ENCODE measurements at places on chromosomes 3 and 15.

GRCh38 chr15:77901921-77902750 is 175.4 kb downstream of the TBC1D2B start:
- no peak for DNase-seq

- DNase-seq: no peak
Observed at GRCh38 chr3:71128961-71129360, 454.6 kb downstream of the FOXP1 start.

- DNase-seq: no peak
Observed at GRCh38 chr3:60652829-60653228, 598.4 kb downstream of the FHIT start.

DNA sequence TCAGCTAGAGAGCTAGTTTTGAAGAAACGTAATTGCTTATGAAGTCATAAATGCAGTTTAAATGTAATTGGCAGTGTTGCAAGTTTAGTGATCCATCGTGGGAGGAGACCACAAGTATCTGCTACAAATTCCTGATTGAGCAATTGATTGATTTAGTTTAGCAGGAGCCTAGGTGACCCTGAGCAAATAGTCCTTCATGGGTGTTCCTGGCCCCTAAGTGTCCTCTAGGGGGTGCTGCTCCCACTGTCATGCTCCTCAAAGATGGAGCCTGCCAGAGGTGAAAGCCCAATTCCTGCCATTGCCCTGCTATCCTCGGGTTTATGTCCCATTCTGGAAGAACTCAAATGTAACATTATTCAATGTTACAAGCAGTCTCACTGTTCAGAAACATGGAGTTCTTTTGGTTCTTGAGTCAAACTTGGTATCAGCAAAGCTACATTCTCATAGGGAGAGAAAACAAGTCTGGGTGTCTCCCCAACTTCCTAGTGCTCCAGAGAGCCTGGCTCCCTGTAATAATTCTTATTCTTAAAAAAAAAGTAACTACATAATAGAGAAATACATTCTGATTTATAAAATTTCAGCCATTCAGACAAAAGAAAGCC is 29.8 kb upstream of the SENP5 start:
- peak; percentile 18 for DNase-seq

DNA sequence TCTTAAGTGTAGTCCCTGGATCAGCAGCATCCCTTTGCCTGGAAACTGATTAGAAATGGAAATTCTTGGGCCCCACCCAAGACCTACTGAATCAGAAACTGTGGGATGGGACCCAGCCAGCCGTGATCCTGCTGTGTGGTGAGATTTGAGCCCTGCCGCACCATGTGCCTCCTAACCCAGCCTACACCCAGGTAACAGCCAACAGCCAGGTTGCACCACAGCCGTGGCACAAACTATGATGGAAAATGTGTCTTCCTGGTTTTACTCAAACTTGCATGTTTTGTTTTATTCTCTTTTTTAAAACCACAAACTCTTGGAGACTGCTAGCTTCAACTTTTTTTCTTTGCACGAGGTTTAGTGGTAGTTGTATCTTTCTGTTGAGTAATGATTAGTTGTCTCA is 2.6 kb downstream of the LIMD1 start:
- no peak for DNase-seq

DNA sequence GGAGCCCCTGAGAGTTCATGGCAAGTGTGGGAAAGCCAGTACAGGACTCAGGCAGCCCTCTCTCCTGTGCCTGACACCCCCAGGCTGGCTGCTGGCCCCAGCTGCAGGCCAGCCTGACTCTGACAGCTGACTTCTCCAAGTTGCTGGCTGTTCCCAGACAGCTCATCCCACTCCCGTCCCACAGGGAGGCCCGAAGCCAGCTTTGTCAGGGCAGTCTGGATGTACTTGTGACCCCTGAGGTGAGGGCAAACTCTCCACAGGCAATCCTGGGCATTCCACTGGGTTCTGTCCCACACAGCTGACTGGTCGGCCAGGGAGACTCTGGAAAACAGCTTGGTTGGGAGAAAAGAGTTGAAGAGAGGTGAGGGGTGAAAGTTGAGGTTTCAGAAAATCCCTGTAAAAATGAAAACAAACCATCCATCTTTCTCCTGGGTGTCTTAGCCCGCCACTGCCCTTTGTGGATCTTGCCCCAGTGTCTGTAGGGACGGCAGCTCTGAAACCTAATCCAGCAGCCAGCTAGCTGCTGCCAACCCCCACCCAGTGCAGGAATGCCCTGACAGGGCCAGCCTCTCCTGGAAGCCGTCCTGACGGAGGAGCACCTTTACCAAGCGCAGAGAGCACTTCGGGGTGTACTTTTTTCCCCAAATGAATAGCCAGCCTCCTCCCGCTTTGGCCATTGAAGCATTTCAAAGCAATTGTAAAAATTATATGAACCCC is 87.9 kb downstream of the DNAJB8 start:
- DNase-seq: no peak

DNA sequence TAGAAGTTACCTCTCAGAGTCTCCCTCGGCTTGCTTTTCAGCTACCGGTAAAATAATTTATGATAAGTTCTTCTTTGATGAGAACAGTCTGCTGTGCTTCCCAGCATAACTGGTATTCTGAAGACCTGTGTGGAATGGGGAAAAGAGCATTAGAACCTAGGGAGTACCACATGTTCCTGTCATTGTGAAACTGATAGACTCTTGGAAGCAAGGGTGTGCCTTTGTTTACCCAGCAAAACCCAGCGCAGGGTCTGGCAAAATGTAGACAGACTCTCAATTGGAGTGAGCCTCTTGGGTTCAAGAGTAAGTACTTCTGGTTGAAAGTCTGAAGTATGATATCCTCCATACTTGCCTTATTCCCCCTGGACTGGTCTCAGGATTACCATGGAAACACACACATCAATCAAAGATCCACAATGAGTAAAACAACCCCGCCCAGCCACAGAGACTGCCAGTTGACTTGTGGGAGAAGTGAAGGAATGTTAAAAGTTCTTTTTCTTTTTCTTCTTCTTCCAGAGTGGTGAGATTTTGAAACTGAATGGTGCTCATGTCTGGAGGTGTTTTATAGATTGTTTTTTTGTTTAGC is 652.4 kb upstream of the NAALADL2 start:
- DNase-seq: no peak

DNA sequence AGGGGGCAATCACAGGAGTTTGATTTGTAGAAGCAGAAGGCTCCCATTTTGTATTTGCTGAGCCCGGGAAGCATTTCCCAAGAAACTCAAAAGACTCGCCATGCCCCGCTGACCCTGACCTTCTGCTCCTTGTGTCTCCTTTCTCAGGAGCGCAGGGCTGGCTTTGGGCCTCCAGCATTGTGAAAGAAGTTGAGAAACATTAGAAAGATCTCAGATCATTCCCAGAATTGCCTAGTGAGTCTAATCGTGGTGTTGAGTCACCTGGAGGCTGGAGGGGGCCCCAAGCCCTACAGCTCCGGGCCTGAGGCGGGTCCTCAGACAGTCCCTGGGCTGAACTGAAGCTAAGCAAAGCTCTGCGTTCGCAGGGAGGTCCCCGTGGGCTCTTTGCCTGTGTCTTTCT is 10.9 kb upstream of the PIGZ start:
- no peak for DNase-seq

Measured in GM04503 (cell line).